ENCODE measurements at places on chromosomes 3 and 15.

DNA sequence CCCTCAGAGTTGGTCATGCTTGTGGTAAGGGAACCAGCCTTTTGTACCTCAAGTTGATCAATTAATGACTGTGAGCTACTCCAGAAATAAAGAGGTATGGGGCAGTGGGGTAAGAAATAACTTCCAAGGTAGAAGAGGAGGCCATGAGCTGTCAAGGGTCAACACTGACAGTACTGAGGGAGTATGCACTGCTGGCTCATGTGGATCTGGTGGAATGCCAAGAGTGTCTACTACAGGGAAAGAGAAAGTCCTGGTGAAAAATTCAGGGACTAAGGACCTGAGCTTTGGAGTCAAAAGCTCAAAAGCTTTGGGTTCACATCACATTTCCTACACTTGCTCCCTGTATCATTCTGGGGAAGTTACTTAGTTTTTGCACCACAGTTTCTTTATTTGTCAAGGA is 154.9 kb downstream of the SEMA6D start:
- DNase-seq: no peak

GRCh38 chr3:4821975-4822374 is 157.3 kb upstream of the BHLHE40 start:
- peak; percentile 49 for DNase-seq

DNA sequence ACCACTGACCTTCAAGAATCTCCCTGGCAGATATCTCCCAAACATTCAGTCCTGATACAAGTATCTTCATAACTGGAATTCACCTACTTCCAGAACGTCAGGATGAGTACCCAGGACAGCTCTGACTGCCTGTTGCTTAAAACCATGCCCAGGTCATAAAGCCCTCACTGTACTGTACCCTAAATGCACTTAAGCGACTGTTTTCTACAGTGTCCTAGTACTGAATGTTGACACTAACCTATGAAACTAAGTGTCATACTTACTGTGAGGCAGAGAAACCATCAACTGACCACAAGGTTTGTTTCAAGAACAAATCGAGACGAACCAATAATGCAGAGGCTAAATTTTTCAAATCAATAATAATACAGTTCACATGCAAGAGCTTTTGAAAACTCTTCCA is 178.7 kb upstream of the NSMCE3 start:
- no peak for DNase-seq

GRCh38 chr3:22898558-22898957 is 304.6 kb upstream of the UBE2E2 start:
- DNase-seq: no peak

- DNase-seq: no peak
These were observed 43.2 kb downstream of the TMEM45A start for GRCh38 chr3:100535610-100535943.

DNA sequence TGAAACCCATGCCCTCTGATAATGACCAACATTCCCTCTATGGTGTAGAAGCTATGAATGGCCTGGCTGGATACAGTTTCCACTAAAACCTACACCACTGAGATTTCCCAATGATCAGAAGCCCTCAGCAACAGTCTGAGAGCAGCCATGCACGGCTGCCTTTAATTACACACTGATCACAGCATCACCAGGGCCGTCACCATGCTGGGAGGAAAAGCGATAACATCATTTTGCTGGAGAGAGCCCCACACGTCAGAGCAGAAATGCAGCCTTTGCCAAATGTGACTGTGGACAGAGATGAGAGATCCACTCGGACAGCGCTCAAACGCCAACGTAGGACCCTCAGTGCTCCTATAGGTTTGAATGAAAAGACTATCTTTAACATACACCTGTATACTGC is 135.0 kb downstream of the XXYLT1 start:
- no peak for DNase-seq

- no peak for DNase-seq
These were observed 47.8 kb upstream of the ZBTB38 start for GRCh38 chr3:141320399-141321108.

Data from stimulated activated CD8-positive, alpha-beta memory T cell treated with anti-CD3 and anti-CD28 coated beads, Interleukin-7, amount 100 ng/mL, for 1 hour (primary cell).